ENCODE measurements at places on chromosomes 11 and 22. TPM values are rescaled to one million over a fixed set of nuclear protein-coding genes. Genes with fewer than 3 reads are reported as not detected.

- no peak for DNase-seq
These were observed 29.6 kb downstream of the GALNT18 start for GRCh38 chr11:11592146-11592684.

DNA sequence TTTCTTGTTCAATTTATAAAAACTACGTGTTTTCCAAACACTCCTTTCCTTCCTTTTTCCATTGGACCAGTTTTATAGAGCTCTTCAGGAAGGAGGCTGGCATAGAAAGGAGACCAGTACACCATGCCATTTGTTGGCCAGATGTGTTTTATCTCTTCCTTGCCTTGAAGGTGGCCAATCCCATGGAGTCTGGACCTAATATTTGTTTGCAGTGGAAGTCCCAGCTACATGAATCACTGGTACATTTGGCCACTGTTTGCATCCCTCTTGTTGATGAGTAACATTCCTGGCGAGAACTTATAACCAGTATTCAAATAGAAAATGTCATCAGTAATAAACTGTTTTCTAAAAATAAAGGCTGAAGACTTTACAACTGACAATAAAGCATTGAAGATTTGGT lies 110.2 kb downstream of the ANO3 start:
- no peak for DNase-seq

Gene OLFML1
- total RNA-seq = 6.3 TPM

Gene FOLR2
- total RNA-seq = 9.1 TPM

DNA sequence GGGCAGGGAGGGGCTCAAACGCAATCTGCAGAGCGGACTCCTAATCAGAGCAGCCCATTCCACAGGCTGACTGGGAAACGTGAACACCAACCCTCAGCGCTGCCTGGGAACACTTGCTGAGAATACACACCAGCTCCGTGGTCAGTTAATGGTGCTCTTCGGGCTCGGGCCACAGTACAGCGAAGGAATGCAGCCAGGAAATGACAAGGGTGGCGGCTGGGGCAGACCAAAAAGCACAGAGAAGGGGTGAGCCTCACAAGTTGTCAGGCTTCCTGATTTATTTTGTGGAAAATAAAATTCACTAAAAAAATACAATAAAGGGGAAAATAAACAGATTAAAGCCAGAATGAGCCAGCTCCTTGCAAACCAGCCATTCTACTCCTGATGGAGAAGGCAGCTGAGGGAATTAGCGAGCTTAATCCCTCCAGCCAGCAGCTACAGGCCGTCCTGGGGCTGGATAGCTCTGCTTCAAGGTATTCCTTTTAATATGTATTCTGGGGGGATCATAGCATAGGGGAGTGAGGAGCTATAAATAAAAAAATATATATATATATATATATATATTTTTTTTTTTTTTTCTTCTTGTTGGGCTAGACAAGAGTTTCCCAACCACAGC lies 165.5 kb upstream of the NTM start:
- DNase-seq = no peak

Gene HMGXB4
- total RNA-seq = 14.1 TPM

DNA sequence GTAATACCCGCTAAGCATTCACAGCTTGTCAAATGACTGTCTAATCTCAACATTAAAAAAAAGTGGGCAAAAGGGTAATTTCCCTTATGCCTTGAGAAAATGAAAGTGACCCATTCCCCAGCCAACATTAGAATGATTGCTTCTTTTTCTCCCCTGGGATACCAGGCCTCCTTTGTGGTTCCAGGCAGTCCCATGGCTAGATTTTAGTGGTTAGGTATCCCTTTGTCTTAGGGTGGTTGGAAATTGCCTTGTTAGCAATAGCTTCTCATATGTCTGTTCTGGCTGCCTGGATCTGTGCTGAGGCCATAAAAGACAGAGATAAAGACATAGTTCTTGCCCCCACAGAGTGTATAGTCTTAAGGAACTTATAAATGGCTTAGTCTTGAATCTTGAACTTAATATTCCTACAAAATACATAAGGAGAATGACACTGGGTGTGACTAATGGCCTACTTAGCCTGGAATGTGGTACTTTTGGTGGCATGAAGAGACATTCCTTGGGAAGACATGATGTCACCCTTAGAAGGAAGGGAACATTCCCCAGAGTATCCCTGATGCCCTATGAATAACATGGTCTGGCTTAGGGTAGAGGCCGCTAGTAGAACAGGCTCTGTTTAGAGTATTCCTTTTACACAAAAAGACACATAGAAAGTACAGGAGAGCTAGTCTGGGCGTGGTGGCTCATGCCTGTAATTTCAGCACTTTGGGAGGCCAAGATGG lies 90.3 kb downstream of the ZBTB16 start:
- DNase-seq = no peak

GRCh38 chr11:122673701-122674100 lies 18.2 kb downstream of the UBASH3B start:
- no peak for DNase-seq

DNA sequence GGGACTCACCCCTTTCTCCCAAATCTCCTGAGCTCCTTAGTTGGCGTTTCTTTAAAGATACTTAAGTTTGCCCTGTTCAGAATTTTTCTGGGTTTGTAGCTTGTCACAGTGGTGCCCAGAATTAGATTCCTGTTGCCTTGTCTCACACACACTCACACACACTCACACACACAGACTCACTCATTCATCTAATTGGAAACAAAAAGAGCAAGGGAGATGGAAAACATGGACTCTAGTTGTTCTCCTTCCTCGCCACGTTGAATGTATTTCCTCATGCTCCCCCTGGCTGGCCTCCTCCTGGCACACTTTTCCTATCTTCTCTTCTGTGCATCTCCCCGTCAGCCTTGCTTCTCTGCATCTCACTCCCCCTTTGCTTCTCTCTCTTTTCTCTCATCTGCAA lies 752.3 kb downstream of the NTM start:
- DNase-seq = no peak

Gene SPINDOC
- total RNA-seq = 6.2 TPM

DNA sequence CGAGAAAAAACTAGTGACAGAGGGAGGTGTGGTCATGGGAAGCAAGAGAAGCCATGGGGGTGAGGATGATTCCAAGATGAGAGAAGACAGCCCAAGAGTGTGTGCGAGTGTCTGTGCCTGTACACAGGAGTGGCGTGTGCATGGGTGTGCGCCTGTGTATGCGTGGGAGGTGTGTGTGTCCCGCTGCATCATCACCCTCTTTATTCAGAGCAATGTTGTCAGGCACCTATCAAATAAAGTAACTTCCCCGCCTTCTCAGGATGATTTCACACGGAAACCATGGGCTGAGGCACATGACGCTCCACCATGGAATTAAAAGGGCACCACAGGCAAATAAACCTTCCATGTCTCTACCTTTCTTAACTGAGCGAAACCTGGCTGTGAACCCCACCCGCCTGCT lies 24.6 kb downstream of the MS4A10 start:
- DNase-seq = no peak

GRCh38 chr22:23537416-23537815 lies 42.7 kb downstream of the IGLL1 start:
- DNase-seq = no peak

GRCh38 chr11:63719987-63720386 lies 38.7 kb downstream of the RTN3 start:
- DNase-seq = no peak

- no peak for DNase-seq
These were observed 533.1 kb downstream of the ETS1 start for GRCh38 chr11:128053981-128054931.

Gene TUBA8
- 0.57 TPM for total RNA-seq

DNA sequence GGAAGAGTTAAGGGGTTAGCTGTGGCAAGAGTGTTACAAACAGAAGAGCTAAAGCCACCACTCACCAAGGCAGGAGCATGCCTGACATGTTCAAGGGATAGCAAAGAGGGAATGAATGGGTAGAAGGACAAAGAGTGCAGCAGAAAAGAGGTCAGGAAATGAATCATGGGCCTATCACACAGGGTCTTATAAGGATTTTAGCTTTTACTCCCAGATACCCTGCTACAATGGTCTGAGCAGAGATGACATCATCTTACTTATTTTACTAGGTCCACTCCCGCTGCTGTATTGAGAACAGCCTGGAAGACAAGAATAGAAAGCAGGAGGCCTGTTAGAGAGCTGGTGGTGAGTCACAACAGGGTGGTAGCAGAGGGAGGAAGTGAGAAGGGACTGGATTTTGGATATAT lies 9.8 kb downstream of the TRAF6 start:
- no peak for DNase-seq

Gene SERPIND1
- total RNA-seq = not detected

GRCh38 chr22:43412808-43413795 lies 1.3 kb downstream of the MPPED1 start:
- DNase-seq = no peak

Gene TRPM5
- not detected for total RNA-seq

Gene BTBD18
- not detected for total RNA-seq

GRCh38 chr11:19664886-19665548 lies 47.6 kb upstream of the NAV2 start:
- no peak for DNase-seq
